ENCODE measurements at places on chromosomes 1 and 21.

DNA sequence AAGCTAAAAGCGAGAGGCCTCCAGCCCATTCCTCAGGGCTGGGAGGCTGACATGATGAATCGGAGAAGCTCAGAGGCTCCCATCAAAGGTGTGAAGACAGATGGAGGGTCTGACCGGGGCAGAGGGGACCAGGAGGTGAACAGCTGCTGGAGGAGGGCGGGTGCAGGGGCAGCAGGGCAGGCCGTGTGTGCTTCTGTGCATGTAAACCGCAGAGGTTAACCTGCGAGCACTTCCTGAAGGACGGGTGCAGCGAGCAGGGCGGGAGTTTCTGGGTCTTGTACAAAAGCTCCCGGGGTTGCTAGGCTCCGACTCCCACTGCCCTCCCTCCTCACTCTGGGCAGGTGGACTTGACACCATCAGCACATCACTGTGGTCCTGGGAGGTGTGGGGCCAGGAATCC lies 75.2 kb downstream of the PAX7 start:
- DNase-seq = no peak

GRCh38 chr1:171173069-171173468 lies 12.0 kb upstream of the FMO2 start:
- no peak for DNase-seq

DNA sequence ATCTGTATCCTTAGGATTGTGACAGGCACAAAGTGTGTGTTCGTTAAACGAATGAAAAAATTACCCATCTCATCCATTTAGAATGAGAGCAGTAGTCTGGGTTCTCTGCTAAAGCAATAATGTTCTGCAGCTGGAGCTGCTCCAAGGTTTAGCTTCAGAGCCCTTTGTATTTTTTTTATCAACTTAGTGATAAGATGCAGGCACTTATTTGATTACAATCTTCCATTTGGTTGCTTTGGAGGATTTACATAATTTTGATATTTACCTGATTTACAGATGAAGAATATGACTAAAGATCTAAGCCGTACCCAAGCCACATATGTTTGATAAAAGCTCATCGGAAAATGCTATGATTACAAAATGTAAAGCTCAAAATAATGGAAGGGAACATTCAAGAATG lies 201.2 kb downstream of the KCTD3 start:
- no peak for DNase-seq

DNA sequence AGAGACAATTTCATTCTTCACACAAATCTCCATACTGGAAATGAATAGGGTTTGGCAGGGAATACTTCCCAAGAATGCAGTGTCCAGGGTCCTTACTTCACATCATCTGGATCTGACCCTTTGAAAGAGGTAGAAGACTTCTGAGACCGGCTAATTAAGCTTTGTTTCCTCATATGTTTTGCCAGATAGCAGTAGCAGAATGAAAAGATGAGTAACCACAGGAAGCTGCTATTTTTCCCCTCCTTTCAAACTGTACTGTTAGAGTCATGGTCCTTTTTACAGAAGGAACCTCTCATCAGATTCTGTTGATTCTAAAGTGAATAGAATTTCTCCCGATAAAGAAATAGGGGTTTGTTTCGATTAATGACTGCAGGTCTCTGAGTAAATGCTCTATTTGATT lies 1.4 kb upstream of the OLFML3 start:
- no peak for DNase-seq

- peak; percentile 35 for DNase-seq
Measured at GRCh38 chr1:156140879-156141707, 12.3 kb upstream of the SEMA4A start.

DNA sequence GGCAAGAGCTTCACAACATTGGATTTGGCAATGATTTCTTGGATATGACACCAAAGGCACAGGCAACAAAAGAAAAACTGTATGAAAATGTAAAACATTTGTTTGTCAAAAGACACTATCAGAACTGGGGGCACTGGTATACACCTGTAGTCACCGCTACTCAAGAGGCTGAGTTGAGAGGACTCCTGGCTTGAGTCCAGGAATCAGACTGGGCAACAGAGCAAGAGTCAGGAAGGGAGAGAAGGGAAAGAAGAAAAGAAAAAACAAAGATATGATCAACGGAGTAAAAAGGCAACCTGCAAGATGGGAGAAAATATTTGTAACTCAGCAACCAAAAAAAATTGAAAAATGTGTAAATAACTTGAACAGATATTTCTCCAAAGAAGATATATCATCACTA lies 6.0 kb upstream of the TUT4 start:
- DNase-seq = no peak

GRCh38 chr1:22111620-22112019 lies 31.3 kb downstream of the WNT4 start:
- no peak for DNase-seq

DNA sequence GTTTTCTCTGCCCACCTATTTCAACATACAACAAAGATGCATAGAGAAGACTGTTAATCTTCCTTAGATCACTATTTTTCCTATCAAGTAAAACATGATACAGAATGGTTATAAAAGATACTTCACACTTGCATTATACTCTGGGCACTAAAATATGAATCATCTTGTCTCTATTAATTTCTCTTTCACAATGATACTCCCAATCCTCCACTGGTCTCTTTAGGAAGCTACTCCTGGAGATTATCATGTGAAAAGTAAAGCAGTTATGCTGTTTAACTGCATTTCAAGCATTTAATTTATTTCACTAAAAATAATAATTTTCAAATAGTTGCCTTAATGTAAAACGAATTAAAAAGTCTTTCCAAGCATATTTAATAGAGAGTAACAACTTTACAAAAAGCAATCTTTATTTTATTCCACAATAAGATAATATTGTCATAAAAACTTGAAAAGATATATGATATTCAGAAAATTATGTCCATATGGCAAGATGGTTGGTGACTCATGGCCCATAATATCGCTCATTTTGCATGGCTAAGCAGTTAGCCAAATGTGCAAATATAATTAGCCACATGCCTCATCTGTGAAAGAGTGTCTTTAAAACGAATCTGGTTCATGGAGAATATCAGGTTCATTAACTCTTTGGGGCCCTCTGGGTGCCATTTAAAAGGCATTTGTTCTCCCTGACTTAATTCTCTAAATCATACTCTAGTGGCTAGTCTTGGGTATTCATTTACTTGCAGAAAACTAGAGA lies 1569.0 kb upstream of the B3GALT2 start:
- DNase-seq = no peak

- DNase-seq = no peak
Measured at GRCh38 chr1:59641836-59642235, 172.9 kb upstream of the HOOK1 start.

DNA sequence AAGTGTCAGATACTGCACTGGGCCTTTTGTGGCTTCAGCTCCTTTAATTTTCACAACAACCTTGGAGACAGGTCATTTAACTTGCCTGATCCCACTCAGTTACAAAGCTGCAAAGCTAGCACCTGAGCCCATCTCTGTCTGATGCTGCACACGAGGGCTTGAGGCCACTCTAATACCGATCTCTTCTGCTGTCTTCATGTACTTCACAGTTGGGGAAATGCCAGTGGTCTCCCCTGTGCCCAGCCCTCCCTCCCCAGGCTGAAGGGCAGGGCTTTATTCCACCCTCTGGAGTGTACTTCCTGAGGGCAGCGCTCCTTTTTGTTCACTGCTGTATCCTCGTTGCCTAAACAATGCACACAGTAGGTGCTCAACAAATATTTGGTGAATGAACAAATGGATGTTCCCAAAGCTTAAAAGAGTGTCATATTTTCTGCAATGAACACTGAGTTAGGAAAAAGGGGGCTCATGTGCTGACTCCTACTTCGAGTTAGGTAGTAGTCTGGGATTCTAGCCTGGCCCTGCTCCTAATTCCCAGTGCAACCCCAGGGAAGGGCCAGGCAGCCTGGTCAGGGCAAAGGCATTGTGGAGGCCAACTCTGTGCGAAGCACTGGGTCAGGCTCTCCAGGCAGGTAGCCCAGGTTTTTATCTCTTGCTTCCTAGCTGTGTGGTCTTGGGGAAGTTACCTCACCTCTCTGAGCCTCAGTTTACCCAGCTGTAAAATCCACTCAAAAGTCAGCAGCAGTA lies 1.1 kb downstream of the TMCO4 start:
- DNase-seq = no peak

DNA sequence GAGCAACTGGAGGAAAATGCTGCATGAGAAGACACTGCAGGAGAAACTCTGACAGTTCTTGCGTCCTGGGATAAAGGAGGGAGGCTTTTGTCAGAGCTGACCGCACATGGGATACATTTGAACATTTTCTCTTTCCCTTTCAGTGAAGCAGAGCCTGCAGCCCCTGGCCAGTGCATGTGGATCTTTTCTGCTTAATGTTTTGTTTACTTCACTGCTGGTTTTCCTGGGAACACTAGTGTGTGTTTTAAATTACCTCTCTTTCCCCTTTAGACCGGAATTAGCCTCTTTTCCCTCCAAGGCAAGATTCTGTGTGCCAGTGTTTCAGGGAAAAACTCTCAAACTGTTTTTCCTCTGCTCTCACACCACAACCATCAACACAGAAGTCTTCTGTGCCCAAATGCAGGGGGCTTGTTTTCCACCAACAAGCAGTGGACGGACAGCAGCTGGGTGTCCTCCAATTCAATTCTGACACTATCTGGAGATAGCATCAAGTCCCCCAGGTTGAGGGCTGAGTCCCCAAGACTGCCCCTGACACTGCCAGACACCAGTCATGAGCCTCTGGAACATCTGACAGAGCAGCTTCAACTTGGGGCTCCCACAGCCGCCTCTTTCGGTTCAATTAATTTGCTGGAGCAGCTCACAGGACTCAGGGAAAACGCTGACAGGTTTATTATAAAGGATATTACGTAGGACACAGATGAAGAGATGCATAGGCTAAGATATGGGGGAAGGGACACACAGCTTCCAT lies 136.2 kb downstream of the RHOU start:
- DNase-seq = no peak

- DNase-seq = no peak
Measured at GRCh38 chr1:162384116-162384515, 2.6 kb downstream of the C1orf226 start.

DNA sequence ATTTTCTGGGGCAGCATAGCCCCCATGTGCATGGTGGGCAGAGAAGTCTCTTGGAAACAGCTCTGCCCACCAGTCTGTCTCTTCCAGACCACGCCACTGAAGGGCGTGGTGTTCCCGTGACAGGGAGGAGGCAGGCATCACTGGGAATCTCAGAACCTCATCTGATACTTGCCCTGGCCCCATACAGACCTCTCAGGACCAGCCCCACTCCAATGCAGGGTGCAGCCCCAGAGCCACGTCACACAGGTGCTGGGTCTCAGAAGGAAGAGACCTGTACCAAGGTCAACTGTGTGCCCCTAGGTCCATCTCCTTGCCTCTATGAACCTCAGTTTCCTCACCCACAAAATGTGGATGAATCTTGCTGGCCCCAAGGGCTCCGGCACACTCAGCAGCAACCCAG lies 7.3 kb downstream of the RAP1GAP start:
- no peak for DNase-seq

All from stimulated activated CD4-positive, alpha-beta T cell treated with anti-CD3 and anti-CD28 coated beads, Interleukin-1b, Interleukin-23, amount 100 ng/mL, for 48 hours (primary cell).